ENCODE measurements at places on chromosomes 5 and 9. TPM values are rescaled to one million over a fixed set of nuclear protein-coding genes. Genes with fewer than 3 reads are reported as not detected.

Gene CNTLN
- 12.6 TPM for total RNA-seq

Gene FBXW2
- 69.5 TPM for total RNA-seq

Gene SOX30
- total RNA-seq: not detected

Gene RAD1
- total RNA-seq: 24.4 TPM

Gene AGXT2
- total RNA-seq: not detected

Gene PCDHA7
- 4.2 TPM for total RNA-seq

Gene ZNF462
- total RNA-seq: 140 TPM
